Activated effector memory CD4-positive, alpha-beta T cell treated with Interleukin-2 at 50 U/mL for 16 hours (primary cell): ENCODE measurements at places on chromosomes 7 and 10.

GRCh38 chr7:25861601-25862260 lies 290.3 kb upstream of the NFE2L3 start:
- no peak for DNase-seq

- DNase-seq: no peak
These were observed 110.8 kb downstream of the PDGFA start for GRCh38 chr7:408751-409311.

GRCh38 chr7:94509264-94509886 lies at the start of gene CASD1:
TSS of gene CASD1 (plus strand) at chr7:94509809. CDS start at chr7:94510085, 276 bp downstream.
- DNase-seq: peak; percentile 63

DNA sequence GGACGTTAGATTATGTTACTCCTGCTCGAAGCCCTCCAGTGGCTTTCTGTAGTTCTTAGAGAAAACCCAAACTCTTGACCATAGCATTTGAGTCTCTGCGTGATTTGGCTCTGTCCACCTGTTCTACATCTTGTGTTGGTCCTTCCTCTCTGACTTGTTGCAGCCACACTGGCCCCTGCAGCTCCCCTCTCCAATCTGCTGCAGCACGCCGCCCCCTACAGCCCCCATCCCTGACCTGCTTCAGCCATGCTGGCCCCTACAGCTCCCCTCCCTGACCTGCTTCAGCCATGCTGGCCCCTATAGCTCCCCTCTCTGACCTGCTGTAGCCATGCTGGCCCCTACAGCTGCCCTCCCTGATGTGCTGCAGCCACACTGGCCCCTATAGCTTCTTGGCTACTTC lies 29.2 kb downstream of the TRRAP start:
- DNase-seq: no peak

DNA sequence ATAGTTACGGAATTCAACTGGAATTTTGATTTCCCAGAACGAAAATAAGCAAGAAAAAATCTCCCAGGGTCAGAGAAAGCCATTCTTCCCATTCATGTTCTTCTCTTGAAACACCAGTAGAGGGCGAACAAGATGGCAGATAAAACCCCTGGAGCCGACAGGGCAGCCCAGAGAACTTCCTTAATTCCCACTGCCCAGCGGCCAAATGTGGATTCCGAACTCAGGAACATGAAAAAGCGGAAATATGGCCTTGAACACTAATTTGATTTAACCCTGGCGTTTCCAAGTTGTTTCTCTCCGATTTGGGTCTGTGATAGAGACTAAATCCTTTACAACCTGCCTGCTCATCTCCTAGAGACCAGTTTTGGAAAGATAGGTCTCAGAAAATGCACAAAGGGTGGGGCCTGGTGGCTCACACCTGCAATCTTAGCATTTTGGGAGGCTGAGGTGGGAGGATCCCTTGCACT lies 100.7 kb upstream of the WAC start:
- DNase-seq: no peak

- DNase-seq: no peak
These were observed 3.5 kb upstream of the EBF3 start for GRCh38 chr10:129967579-129968019.

GRCh38 chr7:56106108-56107073 lies at the start of gene CHCHD2:
TSS of gene CHCHD2 (minus strand) at chr7:56106476. CDS start at chr7:56106413, 63 bp downstream.
- peak; percentile 91 for DNase-seq

DNA sequence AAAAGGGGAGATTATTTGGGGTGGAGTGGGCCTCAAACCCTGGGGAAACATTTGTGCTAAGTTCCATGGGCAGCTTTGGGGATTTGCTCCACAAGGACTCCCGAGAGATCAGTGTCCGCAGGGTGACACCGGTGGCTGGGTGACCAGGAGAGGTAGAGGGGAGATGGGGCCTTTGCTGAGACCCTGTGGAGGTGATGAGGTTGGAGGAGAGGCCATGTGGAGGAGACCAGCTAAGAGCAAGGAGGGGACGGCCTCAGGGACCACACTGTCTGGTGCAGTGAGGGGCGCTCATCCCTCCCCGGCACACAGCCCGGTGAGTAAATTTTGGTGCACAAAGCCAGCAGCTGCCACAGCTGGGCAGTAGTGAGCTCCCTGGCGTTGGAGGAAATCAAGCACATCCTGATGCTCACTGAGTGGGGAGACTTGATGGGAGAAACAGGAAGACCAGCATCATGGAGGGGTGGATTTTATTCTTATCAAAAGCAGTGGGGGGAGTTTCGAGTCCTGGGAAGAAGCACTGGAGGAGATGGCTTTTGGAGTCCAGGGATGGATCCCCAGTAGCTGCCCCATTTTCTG lies 20.2 kb upstream of the ELFN1 start:
- DNase-seq: no peak

- DNase-seq: no peak
These were observed 101.9 kb upstream of the PDLIM1 start for GRCh38 chr10:95392681-95393164.

GRCh38 chr10:15751046-15751445 lies 31.3 kb upstream of the ITGA8 start:
- DNase-seq: no peak

GRCh38 chr7:50667338-50667737 lies 102.1 kb upstream of the DDC start:
- no peak for DNase-seq

GRCh38 chr7:23431702-23432199 lies 38.5 kb downstream of the IGF2BP3 start:
- DNase-seq: no peak

GRCh38 chr10:45199205-45199740 lies 116.1 kb downstream of the OR13A1 start:
- DNase-seq: no peak

- no peak for DNase-seq
These were observed 94.5 kb downstream of the COL26A1 start for GRCh38 chr7:101457001-101457750.

DNA sequence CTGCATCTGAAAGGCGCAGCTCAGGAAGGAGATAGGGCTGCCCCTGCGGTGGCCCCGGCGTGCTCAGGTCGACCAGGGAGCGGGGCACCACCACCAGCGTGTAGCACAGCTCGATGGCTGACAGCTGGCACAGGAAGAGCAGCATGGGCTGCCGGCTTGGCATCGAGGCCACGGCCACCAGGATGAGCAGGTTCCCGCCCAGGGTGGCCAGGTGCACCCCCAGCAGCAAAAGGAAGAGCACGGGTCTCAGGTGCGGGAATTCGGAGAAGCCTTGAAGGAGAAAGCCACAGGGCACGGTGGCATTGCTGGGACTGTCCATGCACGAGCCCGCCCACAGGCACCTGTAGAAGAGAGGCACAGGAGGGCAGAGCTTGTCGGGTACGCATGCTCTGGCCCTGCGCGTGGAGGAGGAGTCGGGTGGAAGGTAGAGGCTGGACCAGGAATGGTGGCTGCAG lies 33.9 kb downstream of the TAS2R41 start:
- no peak for DNase-seq

- DNase-seq: no peak
These were observed 192.1 kb downstream of the KCNMA1 start for GRCh38 chr10:77445547-77445946.

DNA sequence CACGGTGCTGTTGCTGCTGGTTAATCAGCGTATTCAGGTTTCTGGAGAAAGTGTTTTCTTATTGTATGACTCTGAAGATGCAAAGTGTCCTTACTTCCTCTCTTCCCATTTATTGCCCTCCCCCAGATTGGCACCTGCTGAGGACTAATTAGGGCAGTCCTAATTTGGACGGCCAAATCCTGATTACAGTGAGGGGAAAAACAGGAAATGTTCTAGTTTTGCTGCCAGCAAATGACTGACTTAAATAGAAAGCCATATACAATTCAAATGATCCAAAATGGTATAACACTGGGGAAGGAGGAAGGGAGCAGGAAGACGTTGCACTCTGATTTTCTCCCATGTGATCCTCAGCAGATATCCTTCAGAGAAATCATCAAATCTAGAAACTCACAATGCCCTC lies 222.4 kb upstream of the LRGUK start:
- no peak for DNase-seq

GRCh38 chr10:49446031-49446430 lies 50.1 kb upstream of the DRGX start:
- DNase-seq: no peak

DNA sequence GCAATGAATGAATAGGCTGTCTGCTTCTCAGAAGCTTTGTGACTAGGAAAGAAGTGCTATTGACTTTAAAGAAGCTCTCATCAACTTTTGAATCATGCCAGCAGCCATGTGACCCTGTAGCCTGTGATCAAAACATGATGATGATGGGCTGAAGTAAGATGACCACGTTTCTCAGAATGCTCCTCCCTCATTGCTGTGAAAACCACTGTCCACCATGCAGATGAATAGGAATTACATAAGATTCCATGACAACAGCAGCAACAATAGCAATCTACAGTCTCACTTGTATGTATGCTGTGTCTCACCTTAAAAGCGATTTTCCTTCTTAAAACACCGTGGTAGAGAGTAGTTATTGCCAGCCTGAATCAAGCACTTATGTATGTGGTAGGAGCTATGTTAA lies 228.4 kb downstream of the TRIL start:
- no peak for DNase-seq

GRCh38 chr10:31593124-31593523 lies 274.1 kb downstream of the ZEB1 start:
- DNase-seq: no peak

GRCh38 chr10:47254611-47255010 lies 45.4 kb upstream of the GDF10 start:
- no peak for DNase-seq

DNA sequence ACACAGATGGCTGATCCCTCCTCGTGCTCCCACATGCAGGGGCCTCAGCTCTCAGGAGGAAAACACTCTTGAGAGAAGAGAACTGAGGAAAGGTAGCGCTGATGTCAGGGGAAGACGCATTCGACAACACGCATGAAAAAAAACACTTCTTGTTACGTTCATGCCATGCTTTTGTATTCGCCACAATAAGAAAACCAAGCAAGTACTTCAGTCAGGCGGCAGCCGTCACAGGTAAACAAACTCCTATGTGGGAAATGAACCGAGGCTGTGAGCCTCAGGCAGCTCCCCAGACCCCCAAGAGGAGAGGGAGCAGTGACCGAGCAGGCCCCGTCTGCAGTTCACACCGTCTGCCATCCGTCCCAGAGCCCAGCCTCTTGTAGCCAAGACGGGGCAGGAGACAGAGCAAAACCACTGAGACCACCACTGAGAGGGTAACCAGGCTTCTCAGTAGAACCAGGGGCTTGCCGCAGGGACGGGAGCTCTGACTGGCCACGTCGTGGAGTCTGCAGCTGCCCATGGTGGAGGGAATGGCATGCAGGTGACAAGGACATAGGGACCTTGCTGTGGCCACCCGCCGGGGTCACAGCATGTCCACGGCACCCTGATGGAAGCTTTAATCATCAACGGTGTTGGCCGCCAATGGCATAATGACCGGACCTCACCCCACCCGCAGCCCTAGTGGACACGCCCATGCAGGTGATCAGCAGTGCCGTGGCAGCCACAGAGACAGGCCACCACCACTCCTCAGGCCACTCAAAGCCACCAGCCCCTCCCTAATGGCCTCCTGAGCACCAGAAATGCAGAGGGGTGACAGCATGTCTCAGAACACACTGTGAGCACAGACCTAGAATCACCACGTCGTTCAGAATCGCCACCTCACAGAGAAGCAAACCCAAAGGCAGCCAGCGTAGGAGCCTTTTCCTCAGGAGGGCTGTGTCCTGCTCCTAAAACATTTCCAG lies 304.3 kb downstream of the PTPRN2 start:
- no peak for DNase-seq

- DNase-seq: no peak
These were observed 32.2 kb downstream of the FAM204A start for GRCh38 chr10:118309911-118310310.

DNA sequence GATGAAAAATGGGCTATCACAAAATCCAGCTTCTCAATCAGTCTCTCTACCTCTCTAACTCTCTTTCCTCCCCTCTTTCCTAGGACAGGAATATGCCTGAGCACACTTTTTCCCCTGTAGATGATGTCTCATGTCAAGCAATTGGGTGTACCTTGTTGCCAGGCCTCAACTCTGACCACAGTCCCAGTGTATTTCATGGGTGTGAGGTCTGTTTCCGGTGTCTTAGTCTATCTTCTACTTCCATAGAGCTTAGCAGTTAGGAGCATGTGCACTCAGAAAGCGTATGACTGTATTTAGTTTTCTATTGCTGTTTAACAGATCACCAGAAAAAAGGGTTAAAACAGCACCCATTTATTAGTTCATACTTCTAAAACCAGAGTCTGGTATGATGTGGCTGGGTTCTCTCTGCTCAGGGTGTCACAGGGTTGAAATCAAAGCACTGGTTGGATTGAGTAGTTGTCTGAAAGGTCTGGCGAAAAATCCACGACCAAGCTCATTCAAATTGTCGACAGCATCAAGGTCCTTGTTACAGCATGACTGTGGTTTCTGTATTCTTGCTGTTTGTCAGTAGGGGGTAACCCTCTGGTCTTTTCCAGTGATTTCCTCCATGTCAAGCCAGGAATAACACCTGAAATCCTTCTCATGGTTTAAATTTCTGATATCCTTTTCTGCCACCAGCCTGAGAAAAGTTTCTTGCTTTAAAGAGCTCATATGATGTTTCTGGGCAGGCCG lies 130.0 kb downstream of the THSD7A start:
- no peak for DNase-seq

DNA sequence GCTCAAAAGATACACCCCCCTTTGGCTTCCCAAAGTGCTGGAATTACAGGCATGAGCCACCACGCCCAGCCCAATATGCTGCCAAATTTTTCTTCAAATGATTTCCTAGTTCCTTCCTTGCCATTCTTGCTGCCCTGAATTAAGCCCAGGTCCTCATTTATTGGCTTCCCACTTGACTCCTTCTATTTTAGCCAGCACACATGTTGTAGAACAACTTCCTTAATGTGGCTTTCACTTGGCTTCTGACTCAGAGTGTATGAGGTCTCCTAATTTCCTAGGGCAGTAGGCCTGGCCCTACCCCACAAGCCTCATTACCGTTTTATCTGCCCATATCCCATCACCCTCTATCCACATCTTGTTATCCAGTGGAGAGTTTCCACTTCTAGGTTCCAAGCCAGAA lies 21.8 kb upstream of the HIPK2 start:
- DNase-seq: no peak
